ENCODE measurements at places on chromosomes 16 and 17.

- DNase-seq = no peak
These were observed 106.7 kb downstream of the RBFOX3 start for GRCh38 chr17:79504181-79504605.

DNA sequence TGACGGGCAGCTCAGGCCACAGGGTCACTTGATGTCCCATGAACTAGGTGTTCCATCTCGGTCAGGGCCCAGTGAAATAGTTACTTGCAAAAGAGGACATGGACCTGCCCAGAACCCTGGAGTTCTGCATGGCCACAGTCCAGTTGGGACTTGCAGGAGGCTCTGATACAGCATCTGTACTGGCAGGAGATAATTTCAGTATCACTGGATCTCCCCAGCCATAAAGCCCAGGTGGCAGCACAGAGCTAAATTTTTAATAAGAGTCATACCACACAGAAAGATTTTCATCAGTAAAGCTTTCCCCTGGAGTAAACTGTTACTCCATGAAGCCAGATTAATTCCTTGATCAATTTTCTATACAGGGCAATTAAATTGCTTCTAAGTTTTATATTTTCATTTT, 18.0 kb upstream of the SLC16A5 start:
- no peak for DNase-seq

DNA sequence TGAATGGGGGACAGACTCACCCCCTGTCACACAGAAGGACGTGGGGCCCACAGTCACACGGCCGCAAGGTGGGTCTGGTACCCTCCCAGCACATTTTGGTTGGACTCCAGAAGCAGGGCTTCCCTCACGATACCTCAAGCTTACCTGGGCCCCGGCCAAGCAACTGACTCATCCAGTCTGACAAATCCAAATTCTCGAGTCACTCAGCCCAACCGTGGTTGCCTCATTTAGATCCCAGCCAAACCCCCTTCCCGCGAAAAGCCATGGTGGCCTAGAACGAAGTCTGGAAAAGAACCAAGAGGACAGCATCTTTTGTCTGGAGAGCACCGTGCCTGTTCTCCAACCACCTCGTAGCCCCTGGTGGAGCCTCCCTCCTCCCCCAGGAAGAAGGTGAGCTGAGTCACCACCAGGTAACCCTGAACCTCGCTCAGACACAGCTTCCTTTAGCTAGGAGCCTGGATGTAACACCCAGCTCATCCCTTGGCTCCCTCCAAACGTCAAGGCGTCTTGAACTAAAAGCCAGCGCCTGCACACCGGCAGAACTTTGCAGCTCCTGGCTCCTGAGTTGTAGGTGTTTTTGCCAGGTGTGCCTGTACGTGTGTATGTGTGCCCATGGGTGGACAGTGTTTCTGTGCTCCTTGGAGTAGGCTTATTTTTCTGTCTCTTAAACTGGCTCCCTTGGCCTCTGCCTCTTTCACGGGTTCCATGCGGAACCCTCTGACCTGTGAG, 78.9 kb downstream of the CMIP start:
- peak; percentile 18 for DNase-seq

GRCh38 chr17:59436900-59437299, 105.4 kb downstream of the YPEL2 start:
- no peak for DNase-seq

DNA sequence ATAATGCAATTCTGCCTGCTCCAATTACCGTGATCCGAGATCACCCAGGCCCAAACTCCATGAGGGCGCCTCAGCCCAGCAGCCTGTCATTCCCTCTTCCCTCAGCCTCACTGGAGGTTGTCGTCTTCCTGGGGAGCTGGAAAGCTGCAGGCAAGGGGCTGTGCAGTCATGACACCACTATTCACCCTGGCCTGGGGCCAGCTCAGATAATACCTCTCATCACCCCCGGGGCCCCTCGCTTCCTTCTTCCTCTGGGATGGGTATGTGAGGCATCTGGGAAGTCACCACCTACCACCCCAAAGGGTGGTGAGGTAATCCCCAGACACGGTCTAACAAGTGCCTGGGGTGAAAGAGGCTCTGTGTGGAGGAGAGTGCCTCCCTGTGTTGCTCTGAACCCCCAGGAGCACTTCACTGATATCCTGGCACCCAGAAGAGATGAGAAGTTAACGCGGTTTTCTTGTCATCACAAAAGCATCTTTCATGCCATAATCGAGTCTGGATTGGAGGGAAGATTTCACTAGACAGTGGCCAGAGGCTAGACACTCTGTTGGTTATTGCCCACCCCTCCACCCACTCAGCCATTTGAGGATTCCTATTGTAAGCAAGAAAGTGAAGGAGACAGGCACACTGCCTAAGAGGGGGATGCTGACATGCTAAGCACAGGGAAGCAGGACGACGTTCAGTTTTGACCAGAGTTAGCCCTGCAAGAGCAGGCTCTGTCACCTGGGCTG, 18.4 kb downstream of the CFAP20 start:
- no peak for DNase-seq

DNA sequence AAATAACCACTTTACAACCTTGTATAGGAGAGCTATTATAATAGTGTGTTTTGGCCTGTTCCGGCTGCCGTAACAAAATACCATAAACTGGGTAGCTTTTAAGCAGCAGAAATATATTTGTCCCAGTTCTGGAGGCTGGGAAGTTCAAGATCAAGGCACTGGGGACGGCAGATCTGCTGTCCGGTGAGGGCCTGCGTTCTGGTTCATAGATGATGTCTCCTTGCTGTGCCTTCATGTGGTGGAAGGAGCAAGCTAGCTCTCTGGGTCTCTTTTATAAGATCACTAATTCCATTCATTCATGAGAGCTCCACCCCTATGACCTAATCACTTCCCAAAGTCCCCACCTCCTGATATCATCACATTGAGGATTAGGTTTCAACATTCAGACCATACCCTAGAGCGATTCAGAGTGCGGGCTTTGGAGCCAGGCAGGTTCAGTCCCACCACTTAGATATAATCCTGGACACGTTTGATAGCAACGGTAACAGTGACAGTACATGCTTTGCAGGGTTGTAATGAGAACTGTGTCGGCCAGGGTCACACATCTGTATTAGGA, 76.2 kb upstream of the ZFHX3 start:
- DNase-seq = no peak

DNA sequence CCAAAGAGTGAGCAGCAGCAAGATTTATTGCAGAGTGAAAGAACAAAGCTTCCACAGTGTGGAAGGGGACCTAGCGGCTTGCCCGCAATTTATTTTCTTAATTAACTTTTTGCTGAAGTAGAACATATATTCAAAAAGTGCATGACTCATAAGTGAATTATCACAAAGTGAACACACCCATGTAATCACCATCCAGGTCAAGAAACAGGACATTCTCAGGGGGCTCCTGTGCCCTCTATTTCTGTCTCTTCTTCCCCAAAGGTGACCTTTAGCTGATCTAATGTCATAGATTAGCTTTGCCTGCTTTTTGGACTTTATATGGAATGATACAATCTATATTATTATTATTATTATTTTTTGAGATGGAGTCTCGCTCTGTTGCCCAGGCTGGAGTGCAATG, 19.9 kb downstream of the ERAL1 start:
- DNase-seq = no peak

DNA sequence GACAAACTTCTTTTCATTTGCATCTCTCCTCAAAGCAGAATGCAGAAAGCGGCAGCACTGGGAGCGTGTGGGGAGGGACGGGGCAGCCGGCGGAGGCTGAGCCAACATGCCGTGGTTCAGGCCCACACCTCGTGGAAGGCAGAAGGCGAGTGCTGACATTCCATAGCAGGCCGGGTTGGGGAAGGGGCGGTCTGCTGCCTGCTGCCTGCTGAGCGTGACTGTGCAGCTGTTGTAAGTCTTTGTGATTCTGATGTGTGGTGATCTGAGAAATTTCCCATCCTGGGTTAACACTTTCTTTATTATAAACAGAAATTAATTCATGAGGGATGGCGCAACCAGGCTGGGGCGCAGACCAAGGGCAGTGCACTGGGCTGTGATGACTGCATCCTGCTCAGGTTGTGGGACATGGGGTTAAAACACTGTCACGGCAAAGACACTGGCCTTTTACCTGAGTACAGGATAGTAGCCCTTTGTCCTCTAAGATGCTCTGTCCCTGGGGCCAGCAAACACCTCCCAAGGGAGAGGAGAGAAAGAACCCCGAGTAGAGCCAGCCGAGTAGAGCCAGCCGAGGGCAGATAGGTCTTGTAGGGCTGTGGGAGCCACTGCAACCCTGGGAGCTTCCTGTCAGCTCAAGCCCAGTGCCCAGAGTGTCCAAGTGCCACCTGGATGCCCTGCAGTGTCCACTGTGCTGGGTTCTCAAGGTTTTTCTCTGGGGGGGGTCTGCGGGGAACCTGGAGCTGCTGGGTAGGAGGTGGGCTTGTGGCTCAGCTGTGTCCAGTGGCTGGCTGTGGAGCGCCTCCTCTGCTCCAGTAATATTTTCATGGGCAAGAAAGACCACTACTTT, 8.8 kb upstream of the DNASE1 start:
- DNase-seq = no peak

GRCh38 chr16:62254372-62254771, 218.1 kb upstream of the CDH8 start:
- no peak for DNase-seq

DNA sequence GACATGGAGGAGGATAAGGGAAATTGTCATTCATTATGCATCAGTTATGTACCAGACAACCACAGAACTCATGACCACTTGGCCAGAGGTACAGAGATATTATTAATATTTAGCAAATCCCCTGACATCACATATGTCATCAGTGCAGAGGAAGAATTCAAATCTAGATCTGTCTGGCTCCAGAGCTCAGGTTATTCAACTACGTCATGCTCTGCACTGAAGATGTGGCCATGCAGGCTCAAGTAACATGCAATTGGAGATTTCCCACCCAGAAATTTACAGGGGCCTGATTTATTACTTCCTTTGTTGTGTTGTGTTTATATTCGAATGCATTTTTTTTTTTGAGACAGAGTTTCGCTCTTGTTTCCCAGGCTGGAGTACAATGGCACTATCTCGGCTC, 224.3 kb downstream of the HS3ST4 start:
- DNase-seq = no peak

GRCh38 chr17:77200711-77201110, 59.9 kb downstream of the SEC14L1 start:
- DNase-seq = no peak

- no peak for DNase-seq
These were observed 43.7 kb upstream of the NFAT5 start for GRCh38 chr16:69522041-69522578.

DNA sequence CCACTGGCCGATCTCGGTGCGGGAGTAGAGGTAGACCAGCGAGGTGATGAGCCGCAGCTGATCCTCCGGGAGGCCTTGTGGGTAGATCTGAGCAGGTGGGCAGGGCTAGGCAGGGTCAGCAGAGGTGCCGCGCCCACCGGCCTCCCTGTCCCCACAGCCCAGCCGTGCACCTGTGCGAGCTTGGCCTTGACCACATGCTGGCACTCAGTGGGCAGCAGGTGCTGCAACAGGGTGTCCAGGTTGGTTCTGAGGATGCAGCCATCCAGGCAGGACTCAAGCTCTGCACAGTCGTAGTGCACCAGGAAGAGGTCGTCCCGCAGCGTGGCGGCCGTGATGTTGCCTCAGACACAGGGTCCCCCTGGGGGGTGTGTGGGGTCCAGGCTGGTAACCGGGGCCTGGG, 12.4 kb downstream of the MSLN start:
- DNase-seq = no peak

DNA sequence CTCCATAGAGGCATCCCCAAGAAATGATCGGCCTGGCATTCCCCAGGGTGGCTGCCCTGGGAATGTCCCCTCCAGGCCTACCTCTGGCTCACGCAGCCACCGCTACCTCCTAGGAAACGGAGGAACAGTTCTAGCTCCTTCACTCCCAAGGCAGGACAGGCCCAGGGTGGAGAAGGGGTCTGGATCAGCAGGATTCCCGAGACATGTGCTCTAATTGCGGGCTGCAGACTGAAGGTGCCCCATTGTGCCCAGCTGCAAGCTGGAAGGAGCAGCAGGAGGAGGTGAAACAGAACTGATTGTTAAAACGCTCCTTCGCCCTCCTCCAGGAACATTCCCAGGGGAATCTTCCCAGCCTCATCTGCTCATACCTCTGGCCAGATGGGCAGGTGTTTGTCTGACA, 40.8 kb downstream of the SCNN1G start:
- DNase-seq = no peak

Measured in T-helper 9 cell (primary cell).